ENCODE measurements at places on chromosomes 1 and 21.

- DNase-seq: no peak
These were observed 18.1 kb downstream of the RD3 start for GRCh38 chr1:211473823-211474222.

DNA sequence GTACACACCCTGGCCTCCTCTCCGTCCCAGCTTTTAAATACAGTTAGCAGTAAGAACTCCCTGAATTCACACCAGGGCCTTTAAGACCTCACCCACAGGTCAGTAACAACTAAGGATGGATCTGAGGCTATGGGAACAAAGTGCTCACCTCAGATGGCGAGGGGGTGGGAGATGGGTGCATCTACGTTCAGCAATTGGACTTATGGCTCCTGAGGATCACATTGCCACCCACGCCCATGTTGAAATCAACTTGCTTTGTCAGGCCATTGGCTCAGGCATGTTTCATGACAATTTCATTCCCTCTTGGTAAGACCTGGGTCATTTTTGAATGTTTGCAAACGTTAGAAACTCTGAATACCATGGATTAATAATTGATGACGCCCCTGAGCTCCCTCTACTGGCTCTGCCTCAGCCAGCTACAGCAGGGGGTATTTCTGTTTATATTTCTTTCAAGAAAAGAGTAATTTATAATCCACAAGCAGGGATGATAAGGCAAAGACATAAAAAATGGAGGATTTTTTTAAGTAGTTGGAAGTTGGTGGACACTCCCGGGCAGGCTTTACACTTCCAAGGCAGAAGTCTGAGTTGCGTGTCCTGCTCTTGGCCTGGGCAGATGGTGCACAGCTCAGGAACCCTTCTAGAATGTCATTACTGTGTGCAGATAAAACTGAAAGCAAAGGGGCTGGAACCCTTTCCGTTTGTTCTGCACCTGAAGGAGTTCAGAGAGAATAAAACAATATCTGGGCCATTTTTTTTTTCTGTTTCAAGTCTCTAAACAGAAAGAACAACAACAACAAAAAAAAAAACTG lies 13.7 kb upstream of the LBR start:
- DNase-seq: no peak

GRCh38 chr1:45583264-45583665 lies 576 bp upstream of the NASP start:
- peak; percentile 85 for DNase-seq

DNA sequence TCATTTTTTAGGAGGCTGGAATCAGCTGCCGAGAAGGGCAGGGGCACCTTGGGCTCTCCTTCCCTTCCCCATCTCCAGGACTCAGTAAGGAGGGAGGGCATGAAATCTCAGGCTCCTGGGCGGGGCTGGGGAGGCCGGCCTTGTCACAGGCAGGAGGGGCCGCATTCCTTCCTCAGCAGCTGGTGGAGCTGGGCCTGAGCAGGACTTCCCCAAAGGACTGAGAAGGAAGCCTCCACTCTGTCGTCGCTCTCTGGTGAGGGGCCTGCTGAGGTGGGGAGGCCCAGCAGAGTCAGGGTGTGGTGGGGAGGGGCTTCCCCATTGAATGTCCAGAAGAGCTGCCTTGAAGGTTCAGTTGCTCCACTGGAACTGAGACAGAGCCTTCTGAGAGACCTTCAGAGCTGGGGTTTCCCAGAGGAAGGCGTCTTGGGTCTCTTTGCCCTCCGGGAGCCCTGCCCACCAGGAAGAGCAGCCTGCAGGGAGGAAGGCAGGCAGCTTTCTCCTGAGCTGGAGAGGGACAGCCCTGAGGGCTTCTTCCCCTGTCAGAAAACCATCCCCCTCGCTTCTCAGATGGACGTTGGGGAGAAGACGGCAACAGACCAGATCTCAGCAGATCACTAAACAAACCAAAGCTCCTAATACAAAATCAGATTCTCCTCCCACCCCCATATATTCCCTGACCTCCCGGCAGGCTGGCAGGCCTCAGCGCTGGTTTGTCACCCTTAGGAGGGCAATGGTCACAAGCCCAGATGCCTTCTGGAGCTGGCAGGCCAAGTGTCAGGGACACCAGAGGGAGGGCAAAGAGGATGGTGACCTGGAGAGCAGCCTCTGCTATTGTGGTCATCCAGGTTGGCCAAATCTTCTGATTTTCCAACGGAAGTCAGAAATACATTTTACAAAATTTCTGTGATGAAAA lies 10.7 kb downstream of the KCNA10 start:
- no peak for DNase-seq

DNA sequence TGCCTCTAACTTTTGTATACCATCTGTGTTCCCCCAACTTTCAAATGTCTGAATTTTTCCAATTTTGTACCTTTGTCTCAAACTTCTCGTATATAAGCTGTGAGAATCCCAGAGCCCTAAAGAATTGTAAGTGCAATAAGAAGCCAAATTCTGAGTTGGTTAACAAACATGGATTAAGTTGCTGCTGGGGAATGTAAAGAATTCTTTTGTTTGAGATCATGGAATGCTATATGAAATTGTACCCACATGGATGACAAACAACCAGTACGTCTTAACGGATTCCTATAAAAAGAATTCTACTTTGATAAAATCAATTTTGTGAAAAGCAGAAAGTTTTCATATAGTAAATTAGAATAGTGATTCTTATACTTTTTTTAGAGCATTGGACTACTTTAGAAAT lies 72.4 kb upstream of the CYP2J2 start:
- no peak for DNase-seq

GRCh38 chr1:234598974-234599616 lies 10.9 kb downstream of the IRF2BP2 start:
- no peak for DNase-seq

DNA sequence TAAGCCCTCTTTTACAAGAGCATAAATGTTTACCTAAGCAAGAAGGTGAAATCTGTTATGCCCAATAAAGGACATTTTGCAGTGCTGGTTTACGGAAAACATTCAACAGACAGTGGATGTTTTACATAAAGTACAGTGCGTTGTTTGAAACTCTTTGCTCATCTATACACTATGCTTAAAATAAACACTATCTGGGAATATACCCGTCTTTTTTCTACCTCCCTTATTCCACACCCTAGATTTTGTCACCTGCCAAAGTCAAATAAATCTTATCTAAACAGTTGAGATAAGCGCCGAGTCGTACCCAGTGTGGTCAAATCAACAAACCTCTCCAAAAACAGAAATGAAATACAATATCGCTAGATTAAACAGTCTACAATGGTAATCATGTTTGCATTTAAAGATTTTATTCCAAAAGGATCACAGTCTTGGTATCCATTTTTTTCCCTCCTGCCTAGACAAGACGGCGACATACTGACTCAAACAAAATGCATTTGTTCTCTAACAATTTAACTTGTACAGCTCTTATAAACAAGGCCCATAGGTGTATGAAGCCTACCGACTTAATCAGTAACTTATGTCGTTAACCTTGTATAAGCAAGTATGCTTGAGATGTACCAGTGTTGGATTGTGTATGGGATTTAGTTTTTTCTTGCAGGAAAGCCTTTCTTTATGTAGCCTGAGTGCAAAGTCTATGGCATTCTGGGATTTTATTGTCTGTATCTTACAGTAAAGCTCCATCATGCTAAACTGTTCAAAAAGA lies 189.1 kb downstream of the FMN2 start:
- DNase-seq: no peak

DNA sequence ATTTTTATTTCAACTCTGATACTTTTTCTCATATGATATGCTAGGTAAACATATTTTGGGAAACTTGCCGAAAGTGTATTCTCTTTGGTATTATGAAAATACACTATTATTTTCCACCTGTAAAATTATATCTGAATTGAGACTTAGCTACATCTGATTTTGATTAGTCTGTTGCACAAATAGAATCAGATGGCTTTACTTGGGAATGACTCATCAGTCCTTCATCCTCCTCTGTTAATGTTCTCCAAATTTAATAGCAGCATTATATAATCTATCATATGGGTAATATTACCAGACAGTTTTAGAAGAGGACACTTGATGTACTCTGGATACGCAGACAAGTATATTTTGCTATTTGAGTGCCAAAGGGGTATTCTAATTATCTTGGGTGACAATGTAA lies 245.3 kb downstream of the CTH start:
- no peak for DNase-seq

DNA sequence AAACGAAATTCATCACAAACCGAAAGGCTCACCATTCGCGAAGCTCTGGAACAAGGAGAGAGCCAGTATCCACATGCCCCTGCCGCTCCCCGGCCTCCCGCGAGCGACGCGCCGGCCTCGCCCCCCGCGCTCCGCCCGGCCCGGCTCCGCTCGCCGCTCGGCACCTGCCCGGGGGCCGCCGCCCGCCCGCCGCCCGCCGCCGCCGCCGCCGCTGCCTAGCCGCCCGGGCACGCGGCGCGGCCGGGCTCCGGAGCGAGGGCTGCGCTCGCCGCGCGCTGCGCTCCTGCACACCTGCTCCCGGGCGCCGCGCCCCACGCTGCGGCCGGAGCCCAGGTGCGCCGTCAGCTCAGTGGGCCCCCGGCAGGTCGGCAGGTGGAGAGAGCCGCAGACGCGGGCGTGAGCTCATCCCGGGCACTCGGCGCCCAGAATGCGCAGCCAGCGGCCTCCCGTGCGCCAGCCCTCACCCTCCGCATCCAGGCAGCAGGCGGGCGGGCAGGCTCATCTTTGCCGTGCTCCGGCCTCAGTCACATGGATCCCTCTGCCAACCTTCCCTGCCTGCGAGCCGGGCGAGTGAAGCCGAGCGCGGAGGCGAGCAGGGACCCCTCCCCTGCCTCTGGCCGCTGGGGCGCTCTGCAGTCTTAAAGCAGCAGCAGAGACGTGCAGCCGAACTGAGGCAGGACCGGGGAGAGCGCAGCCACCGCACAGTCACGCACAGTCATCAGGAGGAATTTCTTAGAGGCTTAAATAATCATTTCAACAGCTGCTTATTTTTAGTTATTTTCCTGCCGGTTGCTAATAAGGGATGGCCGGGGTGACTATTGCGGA lies at the start of gene DSCAM:
Gene DSCAM (minus strand): TSS at position 572 of the 825 bp plus-strand sequence. CDS start 497 bp downstream, at position 75.
- no peak for DNase-seq

DNA sequence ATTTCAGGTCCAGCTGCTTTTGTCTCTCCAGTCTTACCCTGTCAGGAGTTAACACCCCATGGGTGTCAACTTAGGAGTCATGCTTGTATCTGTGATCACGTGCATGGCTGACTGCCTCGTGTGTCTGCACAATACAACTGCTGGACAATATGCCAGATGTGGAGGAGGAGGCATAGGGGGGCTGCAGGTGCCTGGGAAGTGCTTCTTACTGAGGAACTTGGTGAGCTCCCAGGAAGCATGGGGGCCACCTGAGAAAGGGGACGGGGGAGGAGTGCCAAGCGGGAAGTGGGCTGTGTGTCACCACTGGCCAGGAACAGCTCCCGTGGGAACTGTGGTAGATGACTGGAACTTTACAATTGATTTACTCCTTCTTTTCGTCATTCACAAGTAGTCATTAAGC lies 9.5 kb downstream of the RHEX start:
- no peak for DNase-seq

DNA sequence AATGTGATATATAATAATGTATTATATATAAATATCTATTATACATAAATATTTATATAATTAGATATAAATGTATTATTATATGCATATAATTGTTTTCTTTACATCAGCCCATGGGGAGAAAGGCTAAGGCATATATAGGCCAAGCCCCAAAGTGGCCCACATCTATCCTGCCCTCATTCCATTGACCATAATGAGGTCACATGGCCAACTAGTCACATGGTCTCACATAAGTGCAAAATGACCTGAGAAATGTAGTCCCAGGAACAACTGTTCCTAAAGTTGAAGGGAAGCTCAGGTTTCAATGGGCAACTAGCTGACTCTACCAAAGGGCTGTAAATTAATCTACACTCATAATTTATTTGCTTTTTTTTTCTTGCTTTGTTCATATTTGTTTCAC lies 14.5 kb upstream of the CCDC185 start:
- no peak for DNase-seq

GRCh38 chr1:22282364-22282995 lies 139.6 kb upstream of the WNT4 start:
- no peak for DNase-seq

GRCh38 chr1:195740862-195741261 lies 867.4 kb downstream of the KCNT2 start:
- DNase-seq: no peak

- DNase-seq: no peak
These were observed 356.1 kb downstream of the OMA1 start for GRCh38 chr1:58190267-58190988.

DNA sequence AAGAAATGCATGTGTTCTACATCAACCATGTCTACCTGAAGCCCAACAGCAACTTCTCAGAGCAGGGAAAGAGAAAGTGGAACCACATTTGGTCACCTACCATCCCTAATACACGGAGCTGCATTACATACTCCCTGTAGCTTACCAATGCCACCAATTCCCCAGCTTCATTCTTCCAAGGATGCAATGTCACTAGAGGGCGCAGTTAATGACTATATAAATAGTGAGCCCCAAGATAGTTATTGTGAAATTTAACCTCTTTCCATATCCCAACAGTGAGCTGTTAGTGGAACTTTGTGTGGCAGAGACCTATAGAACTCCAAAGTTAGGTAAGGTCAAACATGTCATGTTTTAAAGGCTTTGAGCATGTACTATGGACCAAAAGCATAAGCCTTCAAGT lies 618.3 kb downstream of the SMYD3 start:
- no peak for DNase-seq

GRCh38 chr1:159444511-159444910 lies 5.0 kb downstream of the OR10J1 start:
- no peak for DNase-seq

DNA sequence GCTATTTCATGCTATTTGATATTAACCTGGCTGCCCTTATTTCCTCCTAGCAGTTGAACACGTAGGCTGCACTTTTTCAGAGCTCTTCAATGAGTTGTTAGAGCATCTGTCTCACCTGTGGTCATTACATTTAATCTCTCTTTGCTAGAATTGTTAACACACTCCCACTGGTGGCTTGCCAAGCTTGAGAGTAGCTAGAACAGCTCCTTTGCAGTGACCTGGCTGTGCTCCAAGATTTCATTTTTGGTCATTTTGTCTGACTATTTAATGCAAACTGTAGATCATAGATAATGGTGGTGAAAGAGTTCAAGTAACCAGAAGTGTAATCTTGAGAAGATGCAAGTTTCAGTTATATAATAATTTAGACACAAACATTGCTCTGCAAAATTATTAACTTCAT lies 105.6 kb downstream of the LRRC7 start:
- DNase-seq: no peak

GRCh38 chr1:165369255-165369848 lies 12.8 kb upstream of the LMX1A start:
- DNase-seq: peak; percentile 44

GRCh38 chr1:209012443-209013196 lies 570.9 kb upstream of the CAMK1G start:
- DNase-seq: no peak

- DNase-seq: no peak
These were observed 421.6 kb upstream of the PBX1 start for GRCh38 chr1:164137273-164137925.

DNA sequence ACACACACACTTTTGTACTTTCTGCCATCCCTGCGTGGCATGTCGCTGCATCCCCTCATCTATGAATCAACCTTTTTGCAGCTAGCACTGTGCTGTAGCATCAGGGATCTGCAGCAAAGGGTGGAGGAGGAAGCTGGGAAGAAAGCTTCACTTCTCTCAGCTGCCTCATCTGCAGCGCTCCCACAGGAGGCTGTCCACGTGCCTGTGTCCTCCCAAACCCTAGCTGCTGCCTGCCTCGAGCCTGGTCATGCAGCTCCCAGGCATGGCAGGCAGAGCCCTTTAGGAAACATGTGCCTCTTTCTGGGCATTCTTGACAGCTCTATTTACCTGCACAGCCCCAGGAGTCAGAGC lies 262.1 kb upstream of the SGIP1 start:
- DNase-seq: no peak
